OCI-LY7 (cell line): ENCODE measurements at places on chromosomes 16 and 17.

DNA sequence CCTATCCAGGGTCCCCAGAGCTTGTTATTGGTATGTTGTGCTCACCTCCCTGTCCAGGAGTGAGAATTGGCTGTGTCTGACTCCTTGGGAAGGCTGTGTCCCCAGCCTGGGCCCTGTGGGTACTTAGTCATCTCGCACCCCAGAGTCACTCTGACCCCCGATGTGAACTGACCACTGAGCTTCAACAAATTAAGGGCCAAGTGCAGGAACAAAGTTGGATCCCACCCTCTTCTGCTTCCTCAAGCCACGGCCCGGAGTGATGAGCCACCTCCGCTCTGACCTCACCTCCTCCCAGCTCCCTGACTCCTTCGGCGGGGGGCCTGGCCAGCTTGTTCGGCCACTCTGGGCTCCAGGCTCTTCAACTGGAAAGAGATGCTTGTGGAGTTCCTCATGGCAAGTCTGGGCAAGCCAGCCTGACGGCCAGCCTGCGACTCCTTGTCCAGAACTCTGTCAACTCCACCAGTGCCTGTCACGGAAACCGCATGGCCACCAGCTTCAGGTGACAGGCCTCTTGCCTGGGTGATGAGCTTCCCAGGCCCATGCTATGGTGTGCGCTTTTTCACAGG, 22.3 kb upstream of the MPRIP start:
- no peak for DNase-seq

GRCh38 chr17:42809250-42809649, 10.6 kb downstream of the CNTD1 start:
- no peak for DNase-seq

GRCh38 chr17:58004060-58004459, 3.0 kb downstream of the SRSF1 start:
- no peak for DNase-seq

- DNase-seq = no peak
Measured at GRCh38 chr16:27272076-27272475, 3.5 kb upstream of the NSMCE1 start.

DNA sequence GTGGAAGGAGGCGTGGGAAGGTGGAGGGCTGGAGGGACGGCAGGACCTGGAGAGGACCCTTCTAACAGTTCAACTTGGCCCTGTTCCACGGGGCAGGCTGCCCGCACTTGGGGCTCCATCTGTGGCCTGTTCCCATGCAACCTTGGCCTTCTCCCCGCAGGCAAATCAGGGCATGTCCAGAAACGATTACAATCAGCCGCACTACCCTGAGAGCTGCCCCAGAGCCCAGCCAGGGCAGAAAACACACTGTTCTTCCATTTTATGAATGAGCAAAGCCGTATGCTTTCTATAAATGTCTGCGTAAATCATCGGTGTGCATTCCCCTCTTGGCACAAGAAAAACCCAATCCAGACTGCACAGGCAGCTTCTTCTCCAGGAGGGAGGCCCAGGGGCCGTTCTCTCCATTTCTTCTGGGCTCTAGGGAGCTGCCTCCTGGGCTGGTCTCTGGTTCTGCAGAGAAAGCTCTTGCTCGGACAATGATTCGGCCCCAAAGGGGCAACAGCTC, 228.7 kb downstream of the SOX9 start:
- no peak for DNase-seq

DNA sequence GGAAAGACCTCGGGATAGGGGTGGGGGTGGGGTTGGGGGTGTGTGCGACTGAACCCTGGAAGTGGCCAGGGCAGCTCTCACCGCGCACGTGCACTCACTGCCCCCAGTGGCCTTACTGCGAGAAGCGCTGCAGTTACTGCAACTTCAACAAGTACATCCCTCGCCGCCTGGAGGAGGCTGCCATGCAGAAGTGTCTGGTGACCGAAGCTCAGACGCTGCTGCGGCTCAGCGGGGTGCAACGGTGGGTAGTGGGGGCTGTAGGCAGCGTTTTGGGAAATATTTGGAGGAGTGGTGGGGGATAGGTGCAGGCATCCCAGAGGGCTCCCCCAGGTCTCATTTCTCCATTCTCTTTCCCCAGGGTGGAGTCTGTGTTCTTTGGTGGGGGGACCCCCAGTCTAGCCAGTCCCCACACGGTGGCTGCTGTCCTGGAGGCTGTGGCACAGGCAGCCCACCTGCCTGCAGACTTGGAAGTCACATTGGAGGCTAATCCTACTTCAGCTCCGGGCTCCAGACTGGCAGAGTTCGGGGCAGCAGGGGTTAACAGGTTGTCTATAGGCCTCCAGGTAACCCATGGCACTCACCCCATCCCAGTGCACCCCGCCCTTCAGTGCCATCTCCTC, 972 bp downstream of the RSAD1 start:
- peak; percentile 85 for DNase-seq
